ENCODE measurements at places on chromosomes 7 and 10.

- DNase-seq: no peak
Observed at GRCh38 chr7:122869260-122869659, 17.0 kb downstream of the CADPS2 start.

DNA sequence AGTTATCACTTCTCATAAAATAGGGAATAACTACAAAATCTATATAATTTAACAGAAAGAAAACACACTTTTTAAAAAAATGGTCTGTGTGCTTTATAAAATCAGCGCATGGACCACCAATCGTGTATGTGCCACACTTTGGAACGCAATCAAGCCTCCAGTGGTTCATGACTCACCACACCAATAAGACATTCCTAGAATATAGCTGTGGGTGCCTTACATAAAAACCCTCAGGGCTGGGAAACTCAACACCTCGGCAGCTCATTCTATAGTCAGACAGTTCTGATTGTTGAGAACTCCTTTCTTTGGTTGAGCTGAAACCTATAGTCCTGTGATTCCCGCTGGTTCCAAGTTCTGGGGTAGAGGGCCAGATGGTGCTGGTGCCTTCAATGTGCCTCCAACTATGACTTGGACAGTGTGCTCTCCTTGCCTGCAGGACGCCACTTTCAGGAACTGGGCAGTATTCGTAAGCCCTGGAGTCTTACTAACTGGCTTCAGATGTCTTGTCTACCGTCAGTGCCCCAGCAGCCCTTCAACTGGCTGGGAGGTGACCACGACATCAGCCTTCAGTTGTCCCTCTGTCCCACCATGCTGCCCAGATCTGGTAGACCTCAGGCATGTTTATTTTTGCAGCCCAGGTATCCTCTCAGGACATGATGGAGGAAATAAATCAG, 135.7 kb upstream of the GDF10 start:
- no peak for DNase-seq

DNA sequence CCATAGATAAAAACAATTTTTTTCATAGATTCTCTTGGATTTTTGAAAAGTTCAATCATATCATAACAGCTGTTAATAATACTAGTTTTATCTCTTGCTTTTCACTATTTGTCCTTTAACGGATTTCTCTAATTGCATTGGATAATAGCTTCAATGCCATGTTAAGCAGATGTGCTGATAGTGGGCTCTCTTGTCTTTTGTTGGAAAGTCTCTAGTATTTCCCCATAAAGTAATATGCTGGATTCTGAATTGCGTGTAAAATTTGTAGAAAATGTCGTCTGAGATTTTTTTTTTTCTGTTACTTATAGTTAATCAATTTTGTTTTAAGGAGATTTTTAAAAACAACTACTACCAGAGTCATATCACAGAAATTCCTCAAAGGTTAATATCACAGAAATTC, 53.3 kb downstream of the TFPI2 start:
- DNase-seq: no peak

- no peak for DNase-seq
Observed at GRCh38 chr10:32419615-32420014, 26.3 kb upstream of the CCDC7 start.

- DNase-seq: no peak
Observed at GRCh38 chr10:58269782-58270290, 874 bp downstream of the CISD1 start.

DNA sequence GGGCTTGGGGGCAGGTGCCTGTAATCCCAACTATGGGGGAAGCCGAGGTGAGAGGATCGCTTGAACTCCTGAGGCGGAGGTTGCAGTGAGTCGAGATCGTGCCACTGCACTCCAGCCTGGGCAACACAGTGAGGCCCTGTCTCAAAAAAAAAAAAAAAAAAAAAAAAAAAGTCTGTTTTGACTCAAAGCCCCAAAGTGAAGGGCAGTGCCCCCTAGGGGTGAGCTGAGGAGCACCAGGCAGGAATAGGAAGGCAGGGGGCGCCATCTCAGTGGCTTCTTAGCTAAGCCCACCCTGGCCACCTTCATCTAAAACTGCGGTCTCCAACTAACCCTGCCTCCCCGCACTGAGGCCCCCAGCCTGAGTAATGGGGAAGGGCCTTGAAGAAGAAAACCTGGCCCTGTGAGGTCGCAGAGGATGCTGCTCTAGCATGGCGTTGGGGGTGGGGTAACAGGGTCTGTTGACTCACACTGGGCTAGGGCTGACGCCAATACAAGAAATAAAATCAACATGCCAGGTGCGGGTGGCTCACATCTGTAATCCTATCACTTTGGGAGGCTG, 9.8 kb downstream of the PODXL start:
- DNase-seq: no peak

- no peak for DNase-seq
Observed at GRCh38 chr10:97771913-97772823, at the start of gene SFRP5. Gene SFRP5 (minus strand): TSS chr10:97771999. CDS start chr10:97771833, 166 bp downstream.

GRCh38 chr7:41188163-41189130, 514.4 kb downstream of the INHBA start:
- DNase-seq: no peak

- no peak for DNase-seq
Observed at GRCh38 chr7:24917510-24918239, 62.3 kb downstream of the OSBPL3 start.

DNA sequence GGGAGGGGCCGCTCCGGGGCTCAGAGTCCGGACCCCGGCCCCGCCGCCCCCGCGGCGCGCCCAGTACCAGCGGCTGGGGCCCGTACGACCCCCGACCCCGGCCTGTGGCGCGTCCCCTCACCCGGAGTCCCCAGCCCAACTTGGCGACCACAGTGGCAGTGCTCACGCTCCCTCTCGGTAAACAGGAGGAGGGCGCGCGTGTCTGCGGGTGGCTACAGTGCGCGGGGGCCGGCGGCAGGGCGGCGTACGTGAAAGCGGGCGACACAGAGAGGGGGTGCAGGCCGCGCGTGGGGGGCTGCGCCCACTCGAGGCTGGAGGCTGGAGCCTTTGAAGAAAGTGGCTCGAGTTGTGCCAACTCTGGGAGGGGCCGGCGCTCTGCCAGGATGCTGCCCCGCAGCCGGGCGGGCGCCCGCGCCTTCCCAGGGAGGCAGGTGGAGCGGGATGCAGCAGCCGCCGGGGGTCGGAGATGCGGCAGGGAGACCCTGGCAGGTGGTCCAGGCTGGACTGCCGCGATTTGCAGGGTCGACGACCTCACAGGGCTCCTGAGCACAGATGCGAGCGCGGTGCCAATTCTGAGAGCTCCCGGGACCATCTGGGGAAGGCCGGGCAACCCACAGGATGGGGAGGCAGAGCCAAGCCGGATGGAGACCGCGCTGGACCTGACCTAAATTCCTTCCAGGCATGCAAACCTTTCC, 655 bp downstream of the PTPRE start:
- no peak for DNase-seq

- no peak for DNase-seq
Observed at GRCh38 chr10:71473671-71474599, 77.2 kb downstream of the CDH23 start.

DNA sequence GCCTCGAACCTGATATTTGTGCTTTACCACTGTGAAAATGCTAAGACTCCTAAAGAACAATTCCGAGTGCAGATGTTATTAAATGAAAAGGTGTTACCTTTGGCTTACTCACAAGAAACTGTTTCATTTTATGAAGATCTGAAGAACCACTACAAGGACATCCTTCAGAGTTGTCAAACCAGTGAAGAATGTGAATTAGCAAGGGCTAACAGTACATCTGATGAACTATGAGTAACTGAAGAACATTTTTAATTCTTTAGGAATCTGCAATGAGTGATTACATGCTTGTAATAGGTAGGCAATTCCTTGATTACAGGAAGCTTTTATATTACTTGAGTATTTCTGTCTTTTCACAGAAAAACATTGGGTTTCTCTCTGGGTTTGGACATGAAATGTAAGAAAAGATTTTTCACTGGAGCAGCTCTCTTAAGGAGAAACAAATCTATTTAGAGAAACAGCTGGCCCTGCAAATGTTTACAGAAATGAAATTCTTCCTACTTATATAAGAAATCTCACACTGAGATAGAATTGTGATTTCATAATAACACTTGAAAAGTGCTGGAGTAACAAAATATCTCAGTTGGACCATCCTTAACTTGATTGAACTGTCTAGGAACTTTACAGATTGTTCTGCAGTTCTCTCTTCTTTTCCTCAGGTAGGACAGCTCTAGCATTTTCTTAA, 47.7 kb downstream of the MINPP1 start:
- DNase-seq: no peak

- DNase-seq: no peak
Observed at GRCh38 chr7:71484380-71484779, 352.4 kb downstream of the GALNT17 start.
